ENCODE measurements at places on chromosomes 2 and 18. TPM values are rescaled to one million over a fixed set of nuclear protein-coding genes. Genes with fewer than 3 reads are reported as not detected.

GRCh38 chr18:74778191-74778847 is 180.6 kb downstream of the ZNF407 start:
- DNase-seq: no peak

DNA sequence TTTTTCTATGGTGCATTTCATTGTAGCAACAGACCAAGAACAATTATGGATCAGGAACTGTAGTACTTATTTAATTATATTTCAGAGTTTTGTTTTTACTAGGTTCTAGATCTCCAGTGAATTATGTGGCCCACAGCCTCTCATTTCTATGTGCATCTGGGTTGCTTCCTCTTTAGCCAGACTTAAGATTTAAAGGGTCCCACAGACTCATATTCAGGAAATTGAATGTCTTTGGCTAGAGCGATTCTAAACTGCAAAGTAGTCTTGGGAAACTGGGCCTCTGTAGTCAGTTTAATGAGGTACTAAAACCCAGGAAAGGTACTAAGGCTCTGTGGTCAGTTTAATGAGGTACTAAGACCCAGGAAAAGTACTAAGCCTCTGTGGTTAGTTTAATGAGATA is 94.4 kb downstream of the LYPD6B start:
- no peak for DNase-seq

SS18 gene
- total RNA-seq: 23.5 TPM

LYPD6 gene
- total RNA-seq: 0.13 TPM

WNT10A gene
- total RNA-seq: not detected

CYBRD1 gene
- total RNA-seq: 58.3 TPM

Measured in Right ventricle myocardium superior (tissue), 1 donor.